CD4-positive, alpha-beta T cell treated with Interleukin-2 at 100 ng/mL for 4 hours (primary cell): ENCODE measurements at places on chromosomes 1 and 21.

DNA sequence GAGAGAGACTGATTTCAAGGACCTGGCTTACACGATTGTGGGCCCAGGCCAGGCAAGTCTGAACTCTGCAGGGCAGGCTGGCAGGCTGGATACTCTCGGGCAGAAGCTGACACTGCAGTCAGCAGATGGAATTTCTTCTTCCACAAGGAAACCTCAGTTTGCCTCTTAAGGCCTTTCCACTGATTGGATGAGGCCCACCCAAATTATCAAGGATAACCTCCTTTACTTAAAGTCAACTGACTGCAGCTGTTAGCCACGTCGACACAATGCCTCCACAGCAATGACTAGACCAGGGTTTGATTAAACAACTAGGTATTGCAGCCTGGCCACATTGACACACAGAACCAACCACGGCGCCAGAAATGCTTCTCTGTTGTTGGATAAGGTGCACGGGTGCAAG lies 130.5 kb downstream of the PSMG1 start:
- DNase-seq, result no peak

GRCh38 chr1:26096471-26096870 lies 15.2 kb upstream of the PDIK1L start:
- DNase-seq, result no peak

GRCh38 chr1:78377356-78377928 lies 113.3 kb upstream of the PTGFR start:
- no peak for DNase-seq

DNA sequence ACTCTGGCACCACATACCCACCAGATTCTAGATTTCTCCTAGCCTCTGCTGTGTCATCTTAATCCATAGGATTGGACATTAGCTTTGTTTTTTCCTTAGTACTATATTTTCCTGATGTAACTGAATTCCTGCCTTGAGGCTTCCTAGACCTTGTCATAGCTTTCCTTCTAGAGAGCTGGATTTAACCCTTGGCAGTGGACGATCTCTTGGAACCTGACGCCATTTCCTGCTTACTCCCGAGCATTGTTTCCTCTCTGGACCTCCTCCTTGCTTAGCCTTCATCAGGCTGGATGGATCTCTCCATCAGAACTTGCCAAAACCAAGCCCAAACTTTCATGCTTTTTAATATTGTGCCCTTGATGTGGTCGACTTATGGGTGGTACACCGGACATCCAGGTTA lies 1.5 kb downstream of the APOBEC4 start:
- DNase-seq, result no peak

- no peak for DNase-seq
Measured at GRCh38 chr21:37253991-37254390, 13.1 kb downstream of the VPS26C start.

DNA sequence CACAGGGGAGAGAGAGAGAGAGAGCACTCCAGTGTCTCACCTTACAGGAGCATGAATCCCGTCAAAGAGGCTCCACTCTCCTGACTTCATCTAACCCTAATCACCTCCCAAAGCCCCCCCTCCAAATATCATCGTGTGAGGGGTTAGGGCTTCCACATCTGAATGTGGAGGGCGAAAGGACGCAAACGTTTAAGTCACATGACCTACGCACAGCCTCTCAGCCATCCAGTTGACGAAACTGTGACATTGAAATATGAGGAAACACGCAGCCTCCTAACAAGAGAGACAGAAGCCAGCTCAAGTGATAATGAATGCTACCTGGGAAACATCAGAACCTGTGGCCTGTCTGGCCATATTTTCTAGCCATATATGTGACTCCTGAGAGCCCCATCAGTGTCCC lies 63.7 kb downstream of the MATN1 start:
- no peak for DNase-seq

GRCh38 chr1:197807216-197807615 lies 31.9 kb upstream of the DENND1B start:
- DNase-seq, result no peak

GRCh38 chr1:56576880-56577405 lies 2.4 kb downstream of the PLPP3 start:
- no peak for DNase-seq
